Activated CD8-positive, alpha-beta memory T cell treated with anti-CD3 and anti-CD28 coated beads, Interleukin-2, amount 10 ng/mL, durations not matched to agents 7 days and 5 days (primary cell): ENCODE measurements at places on chromosomes 6 and 20. TPM values are rescaled to one million over a fixed set of nuclear protein-coding genes. Genes with fewer than 3 reads are reported as not detected.

DNA sequence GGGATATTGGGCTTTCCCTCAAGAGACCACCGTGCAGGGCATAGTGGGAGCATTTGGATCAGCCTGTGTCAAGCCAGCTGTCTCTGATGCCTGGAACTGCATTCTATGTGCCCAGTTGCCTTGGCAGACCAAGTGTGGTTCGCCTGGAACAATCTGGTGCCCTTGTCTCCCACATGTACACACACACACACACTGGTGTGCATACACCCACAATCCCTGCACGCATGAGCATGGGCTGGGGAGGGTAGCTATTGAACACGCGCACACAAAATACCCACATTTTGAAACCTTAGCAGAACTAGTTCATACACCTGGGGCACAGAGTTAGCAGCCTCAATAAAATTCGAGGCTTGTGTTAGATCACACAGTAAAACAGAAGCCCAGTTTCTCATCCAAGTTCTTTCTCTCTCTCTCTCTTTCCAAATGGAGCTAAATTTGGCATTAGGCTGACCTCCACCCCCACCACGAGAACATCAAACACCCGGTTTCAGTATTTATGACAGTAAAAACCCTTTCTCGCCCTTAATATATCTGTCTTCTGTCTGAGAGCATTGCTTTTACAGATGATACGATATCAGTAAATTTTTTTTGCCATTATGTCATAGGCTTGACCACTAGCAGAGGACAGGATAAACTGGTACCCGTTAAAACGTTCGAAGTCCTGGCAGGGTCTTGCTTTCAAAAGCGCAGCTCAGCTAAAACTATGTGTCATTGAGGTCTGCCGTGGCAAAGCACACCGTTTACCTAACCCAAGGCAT, 18.2 kb upstream of the NFATC2 start:
- no peak for DNase-seq

DNA sequence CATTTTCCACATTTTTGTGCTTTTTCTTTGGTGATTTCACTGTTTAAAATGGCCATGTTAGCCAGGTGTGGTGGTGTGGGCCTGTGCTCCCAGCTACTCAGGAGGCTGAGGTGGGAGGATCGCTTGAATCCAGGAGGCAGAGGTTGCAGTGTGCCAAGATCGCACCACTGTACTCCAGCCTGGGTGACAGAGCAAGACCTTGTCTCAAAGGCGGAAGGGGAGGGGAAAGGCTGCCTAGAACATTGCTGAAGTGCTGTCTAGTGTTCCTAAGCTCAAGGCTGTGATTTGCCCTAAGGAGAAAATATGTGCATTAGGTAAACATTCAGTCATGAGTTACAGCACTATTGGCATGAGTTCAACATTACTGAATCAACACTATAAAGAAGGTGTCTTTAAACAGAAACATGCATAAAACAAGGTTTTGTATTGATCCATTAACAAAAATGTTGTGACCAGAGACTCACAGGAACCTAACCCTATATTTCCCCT, 14.0 kb downstream of the ZC2HC1B start:
- DNase-seq: no peak

- no peak for DNase-seq
Observed at GRCh38 chr20:8721098-8721497, 347.8 kb upstream of the PLCB4 start.

- no peak for DNase-seq
Observed at GRCh38 chr20:47362361-47363219, 6.1 kb upstream of the ZMYND8 start.

DNA sequence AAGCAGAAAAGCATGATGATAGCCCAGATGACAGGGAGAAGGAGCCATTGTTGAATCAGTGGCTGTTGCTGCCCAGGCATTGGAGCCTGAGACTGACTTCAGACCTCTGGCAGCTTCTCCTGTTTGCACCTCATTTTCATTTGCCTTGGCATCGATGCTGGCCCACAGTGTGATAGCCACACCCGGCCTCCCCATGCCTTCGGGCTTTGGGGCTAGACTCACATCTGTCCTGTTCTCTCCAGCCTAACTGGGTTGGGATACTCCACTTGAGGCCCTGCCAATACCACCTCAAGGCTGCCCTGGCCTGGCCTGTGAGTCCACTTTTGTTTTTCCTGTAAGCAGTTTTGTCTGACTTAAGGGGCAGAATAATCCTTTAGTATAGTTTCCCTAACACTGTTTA, 140.4 kb downstream of the UST start:
- DNase-seq: no peak

The MYCT1 gene
- total RNA-seq: not detected

The SLC22A3 gene
- not detected for total RNA-seq

The NKX2-4 gene
- not detected for total RNA-seq

The TSHZ2 gene
- 0.18 TPM for total RNA-seq
